Calu3 (cell line): ENCODE measurements at places on chromosomes 1 and 21. TPM values are rescaled to one million over a fixed set of nuclear protein-coding genes. Genes with fewer than 3 reads are reported as not detected.

F3 gene
- total RNA-seq: 344 and 387 TPM in 2 replicates

TNFRSF4 gene
- not detected in 2 replicates for total RNA-seq

BCL2L15 gene
- total RNA-seq: 13.0 and 16.8 TPM in 2 replicates

CLDN14 gene
- total RNA-seq: not detected in 2 replicates

TFF2 gene
- total RNA-seq: 0.59 TPM in 1 of 2 replicates, not detected in the other

MLLT11 gene
- total RNA-seq: 1.5 and 2.1 TPM in 2 replicates

GCSAML gene
- total RNA-seq: not detected in 2 replicates

C21orf58 gene
- 23.4 and 28.2 TPM in 2 replicates for total RNA-seq

SLC44A5 gene
- total RNA-seq: 5.0 and 5.8 TPM in 2 replicates

ADAMTS1 gene
- total RNA-seq: 3.5 and 4.1 TPM in 2 replicates

ZNF593OS gene
- total RNA-seq: not detected in 2 replicates

OR2L2 gene
- total RNA-seq: 0.21 TPM in 1 of 2 replicates, not detected in the other

A3GALT2 gene
- total RNA-seq: 0.61 TPM in 1 of 2 replicates, not detected in the other

AGT gene
- 27.5 and 49.6 TPM in 2 replicates for total RNA-seq

FASLG gene
- not detected in 2 replicates for total RNA-seq

MX2 gene
- total RNA-seq: 17.6 and 65.2 TPM in 2 replicates

MSTO1 gene
- 75.2 and 87.5 TPM in 2 replicates for total RNA-seq

ZNF648 gene
- 0.17 TPM in 1 of 2 replicates, not detected in the other for total RNA-seq

GSTM2 gene
- total RNA-seq: 2.5 and 3.2 TPM in 2 replicates

AADACL3 gene
- not detected in 2 replicates for total RNA-seq

MYOG gene
- total RNA-seq: not detected in 2 replicates

KRTAP7-1 gene
- not detected in 2 replicates for total RNA-seq

CHIA gene
- total RNA-seq: not detected in 2 replicates

B3GALT2 gene
- total RNA-seq: not detected in 2 replicates

GJA4 gene
- total RNA-seq: not detected in 2 replicates

IL6R gene
- total RNA-seq: 5.0 and 8.3 TPM in 2 replicates

FCRL5 gene
- total RNA-seq: not detected in 2 replicates

HTR6 gene
- total RNA-seq: not detected in 2 replicates

TTLL10 gene
- 2.4 and 3.5 TPM in 2 replicates for total RNA-seq

ANKRD65 gene
- not detected in 2 replicates for total RNA-seq

CYP4Z1 gene
- total RNA-seq: not detected in 2 replicates
